ENCODE measurements at places on chromosomes 6 and 20.

GRCh38 chr6:43178150-43178549 is 3.8 kb upstream of the CUL9 start:
- no peak for DNase-seq

DNA sequence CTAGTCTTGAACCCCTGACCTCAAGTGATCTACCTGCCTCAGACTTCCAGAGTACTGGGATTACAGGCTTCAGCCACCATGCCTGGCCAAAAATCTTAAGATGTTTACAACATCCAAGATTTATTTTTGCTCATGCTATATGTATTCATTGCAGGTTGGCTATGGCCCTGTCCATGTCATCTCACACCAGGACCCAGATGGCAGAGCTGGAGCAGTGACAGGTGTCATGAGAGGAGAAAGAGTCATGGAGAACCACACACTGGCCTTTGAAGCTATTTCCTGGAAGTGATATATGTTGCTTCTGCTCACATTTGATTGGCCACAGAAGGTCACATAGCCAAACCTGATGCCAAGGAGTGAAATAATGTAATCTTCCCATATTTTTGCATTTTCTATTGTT is 13.8 kb upstream of the DDR1 start:
- DNase-seq, result no peak

GRCh38 chr20:57824909-57825308 is 115.1 kb upstream of the PMEPA1 start:
- DNase-seq, result no peak

GRCh38 chr6:82488403-82488802 is 124.8 kb downstream of the TPBG start:
- DNase-seq, result no peak

DNA sequence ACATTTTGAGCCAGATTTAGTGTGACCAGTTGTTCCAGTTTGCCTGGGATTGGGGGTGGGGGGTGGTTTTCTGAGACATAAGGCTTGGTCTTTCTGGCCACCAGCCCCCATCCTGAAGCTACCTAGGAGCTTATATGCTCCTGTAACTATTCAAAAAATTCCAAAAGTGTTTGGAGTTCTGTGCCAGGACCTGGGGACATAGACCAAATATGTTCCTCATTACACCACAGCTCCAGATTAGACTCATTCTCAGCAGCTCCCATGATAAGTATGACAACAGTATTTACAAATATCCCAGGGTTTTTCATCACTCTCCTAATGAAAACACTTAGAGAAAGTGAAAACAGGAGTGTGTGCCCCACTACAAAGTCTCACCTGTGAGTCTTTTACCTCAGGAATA is 37.8 kb upstream of the RNF144B start:
- DNase-seq, result no peak

DNA sequence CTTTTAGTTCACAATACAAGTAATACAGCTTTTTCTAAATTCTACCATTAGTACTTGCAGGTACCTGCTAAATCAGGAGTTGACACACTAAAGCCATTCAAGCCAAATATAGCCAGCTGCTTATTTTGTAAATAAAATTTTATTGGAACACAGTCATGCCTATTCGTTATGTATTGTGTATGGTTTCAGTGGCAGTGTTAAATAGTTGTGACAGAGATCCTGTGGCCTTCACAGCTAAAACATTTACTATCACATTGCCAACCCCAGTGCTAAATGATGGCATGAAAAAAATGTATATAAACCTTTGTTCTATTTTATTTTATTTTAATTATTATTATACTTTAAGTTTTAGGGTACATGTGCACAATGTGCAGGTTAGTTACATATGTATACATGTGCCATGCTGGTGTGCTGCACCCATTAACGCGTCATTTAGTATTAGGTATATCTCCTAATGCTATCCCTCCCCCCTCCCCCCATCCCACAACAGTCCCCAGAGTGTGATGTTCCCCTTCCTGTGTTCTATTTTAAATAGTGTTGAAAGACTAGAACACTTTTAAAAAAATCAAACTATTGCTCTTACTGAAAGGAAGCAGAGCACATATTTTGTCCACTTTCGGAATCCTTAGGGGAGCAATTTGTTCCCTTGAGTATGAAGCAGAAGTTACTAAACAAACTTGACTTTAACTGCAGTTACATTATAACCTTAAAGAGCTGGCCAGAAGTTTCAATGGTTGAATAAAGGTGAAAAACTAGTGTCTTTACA is 115.7 kb downstream of the PRIM2 start:
- no peak for DNase-seq

- DNase-seq, result no peak
Measured at GRCh38 chr6:133435065-133435728, 194.0 kb downstream of the EYA4 start.

- DNase-seq, result peak; percentile 37
Measured at GRCh38 chr6:166989427-166990032, 9.7 kb upstream of the CEP43 start.
